ENCODE measurements at places on chromosomes 12 and 14.

GRCh38 chr14:88049266-88049665 is 44.3 kb downstream of the GPR65 start:
- DNase-seq, result no peak

DNA sequence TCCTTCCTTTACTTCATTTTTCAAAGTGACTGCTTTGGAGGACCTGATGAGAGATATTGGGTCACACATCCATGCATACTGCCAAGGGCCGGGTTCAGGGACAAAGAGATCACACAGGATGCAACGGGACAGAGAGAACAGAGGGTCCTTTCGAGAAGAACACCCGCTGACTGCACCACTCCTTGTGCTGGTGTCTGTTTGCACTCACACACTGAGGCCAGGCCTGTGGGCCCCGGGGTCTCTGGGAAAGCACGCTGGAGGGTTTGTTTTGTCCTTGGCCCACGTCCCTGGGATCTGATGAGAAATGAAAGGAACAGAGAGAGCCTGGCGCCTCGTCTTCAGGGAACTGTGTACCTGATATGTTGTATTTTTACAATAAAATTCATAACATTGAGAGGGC is 42.2 kb downstream of the PAH start:
- no peak for DNase-seq

DNA sequence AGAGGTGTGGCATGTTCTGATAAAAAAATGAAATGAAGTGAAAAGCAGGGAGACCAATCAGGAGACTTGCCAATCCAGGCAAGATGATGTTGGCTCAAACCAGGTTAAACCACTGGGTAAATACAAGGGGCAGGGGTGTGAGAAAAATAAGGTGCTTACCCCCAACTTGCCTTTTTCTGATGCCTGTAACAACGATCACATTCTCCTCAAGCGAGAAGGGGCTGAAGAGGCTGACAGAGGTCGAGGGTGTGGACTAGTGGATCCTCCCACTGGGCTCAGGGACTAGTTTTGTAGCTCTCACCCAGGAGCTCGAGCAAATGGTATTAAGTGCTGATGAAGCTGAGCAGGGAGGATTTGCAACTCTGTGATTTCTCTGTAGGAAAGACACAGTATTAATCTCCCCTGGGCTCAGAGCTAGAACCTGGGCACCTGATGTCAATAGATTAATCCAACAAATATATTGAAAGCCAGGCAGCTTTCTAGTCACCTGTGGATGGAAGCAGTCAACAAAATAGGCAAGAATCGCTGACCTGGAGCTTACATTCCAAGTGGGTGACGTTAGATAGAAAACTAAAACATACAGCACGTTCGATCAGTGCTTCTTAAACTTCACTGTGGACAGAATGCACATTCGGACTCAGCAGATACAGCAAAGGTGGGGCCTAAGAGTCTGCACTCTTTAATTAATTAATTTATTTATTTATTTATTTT is 15.2 kb upstream of the EAPP start:
- no peak for DNase-seq

GRCh38 chr14:76329154-76329928 is 46.6 kb upstream of the ESRRB start:
- no peak for DNase-seq

DNA sequence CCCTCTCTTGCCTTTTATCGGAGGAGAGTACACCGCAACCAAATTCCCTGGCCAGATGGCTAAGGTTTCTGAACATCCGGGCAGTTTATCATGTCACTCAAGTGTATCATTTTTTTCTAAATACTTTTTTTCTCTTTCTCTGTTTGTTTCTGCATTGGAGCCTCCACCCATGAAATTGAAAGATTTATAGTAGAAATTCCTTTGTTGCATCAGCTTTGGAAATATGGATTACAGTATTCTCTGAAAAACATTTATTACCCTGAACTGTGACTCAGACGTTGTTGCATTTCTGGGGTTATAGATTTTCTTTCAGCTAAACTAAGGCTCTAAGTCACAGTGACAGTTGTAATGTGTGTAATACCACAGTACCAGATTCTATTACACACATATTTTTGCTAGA is 187.0 kb downstream of the SPTSSA start:
- DNase-seq, result no peak

DNA sequence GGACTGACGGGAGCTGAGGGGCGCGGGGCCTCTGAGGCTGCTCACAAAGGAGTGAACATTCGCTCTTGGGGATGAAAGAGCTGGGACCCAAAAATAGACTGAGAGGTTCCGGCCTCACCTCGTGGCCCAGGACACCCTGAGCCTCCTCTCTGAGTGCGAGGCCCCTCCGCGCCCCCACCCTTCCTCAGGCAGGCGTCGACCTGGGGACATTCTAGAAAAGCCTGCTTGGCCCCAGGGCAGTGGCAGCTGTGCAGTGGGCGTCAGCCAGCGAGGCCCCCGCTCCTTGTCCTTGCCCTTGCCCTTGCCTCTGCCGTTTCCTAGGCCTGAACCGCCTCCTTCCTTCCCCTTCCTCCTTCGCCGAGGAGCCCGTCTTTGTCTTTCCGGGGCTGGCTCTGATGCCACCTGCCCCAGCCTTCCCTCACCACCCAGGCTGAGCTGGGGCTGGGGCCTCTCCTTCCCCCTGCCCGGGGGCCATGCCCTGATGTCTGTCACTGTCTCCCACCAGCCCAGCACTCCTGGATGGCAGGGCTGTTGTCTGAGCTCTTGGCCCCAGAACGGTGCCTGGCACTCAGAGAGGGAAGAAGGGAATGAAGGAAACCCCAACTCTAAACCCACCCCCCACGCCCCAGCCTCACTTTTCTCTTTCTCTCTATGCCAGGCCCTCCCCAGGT is 208.2 kb upstream of the RTL1 start:
- DNase-seq, result no peak

- no peak for DNase-seq
Measured at GRCh38 chr14:90990141-90990540, 70.3 kb downstream of the RPS6KA5 start.

- DNase-seq, result no peak
Measured at GRCh38 chr12:23830210-23830609, 119.3 kb downstream of the SOX5 start.

GRCh38 chr14:32697704-32698103 is 241.0 kb upstream of the NPAS3 start:
- no peak for DNase-seq

- no peak for DNase-seq
Measured at GRCh38 chr14:99041820-99042174, 230.2 kb downstream of the BCL11B start.

GRCh38 chr12:113766131-113766878 is 199.8 kb downstream of the RBM19 start:
- no peak for DNase-seq

- no peak for DNase-seq
Measured at GRCh38 chr12:12365931-12366431, 9.1 kb downstream of the BORCS5 start.

- no peak for DNase-seq
Measured at GRCh38 chr14:50083467-50084337, 32.7 kb downstream of the VCPKMT start.

DNA sequence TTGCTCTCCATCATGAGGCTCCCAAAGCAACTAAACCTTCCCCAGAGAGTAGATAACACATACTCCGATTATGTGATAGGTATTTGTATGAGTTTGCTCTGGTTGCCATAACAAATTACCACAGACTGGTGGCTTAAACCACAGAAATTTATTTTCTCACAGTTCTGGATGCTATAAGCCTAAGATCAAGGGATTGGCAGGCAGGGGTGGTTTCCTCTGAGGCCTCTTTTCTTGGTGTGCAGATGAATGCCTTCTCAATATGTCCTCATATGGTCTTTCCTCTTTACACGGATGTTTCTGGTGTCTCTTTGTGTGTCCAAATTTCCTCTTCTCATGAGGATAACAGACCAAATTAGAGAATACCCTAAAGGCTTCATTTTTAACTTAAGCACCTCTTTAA is 285.8 kb upstream of the GRIP1 start:
- no peak for DNase-seq

DNA sequence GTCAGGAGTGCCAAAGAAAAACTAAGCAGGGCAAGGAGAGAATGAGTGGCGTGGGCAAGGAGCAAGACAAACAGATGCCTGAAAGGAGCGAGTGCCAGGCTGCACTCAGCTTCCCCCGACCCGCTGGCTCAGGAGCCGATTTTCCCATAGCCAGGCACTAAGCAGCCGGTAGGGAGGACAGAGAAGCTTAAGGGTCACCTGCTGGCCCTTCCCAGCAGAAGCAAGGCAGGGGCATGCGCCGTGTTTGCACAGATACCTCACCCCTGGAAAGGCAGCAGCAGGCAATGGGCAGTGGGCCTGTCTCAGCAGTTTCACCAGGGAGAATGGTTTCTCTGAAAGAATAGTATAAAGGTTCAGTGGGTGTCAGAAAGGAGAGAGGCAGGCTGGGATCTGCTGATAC is 104.9 kb upstream of the FKBP4 start:
- DNase-seq, result no peak

GRCh38 chr14:38789805-38790204 is 313.2 kb downstream of the SEC23A start:
- DNase-seq, result no peak

DNA sequence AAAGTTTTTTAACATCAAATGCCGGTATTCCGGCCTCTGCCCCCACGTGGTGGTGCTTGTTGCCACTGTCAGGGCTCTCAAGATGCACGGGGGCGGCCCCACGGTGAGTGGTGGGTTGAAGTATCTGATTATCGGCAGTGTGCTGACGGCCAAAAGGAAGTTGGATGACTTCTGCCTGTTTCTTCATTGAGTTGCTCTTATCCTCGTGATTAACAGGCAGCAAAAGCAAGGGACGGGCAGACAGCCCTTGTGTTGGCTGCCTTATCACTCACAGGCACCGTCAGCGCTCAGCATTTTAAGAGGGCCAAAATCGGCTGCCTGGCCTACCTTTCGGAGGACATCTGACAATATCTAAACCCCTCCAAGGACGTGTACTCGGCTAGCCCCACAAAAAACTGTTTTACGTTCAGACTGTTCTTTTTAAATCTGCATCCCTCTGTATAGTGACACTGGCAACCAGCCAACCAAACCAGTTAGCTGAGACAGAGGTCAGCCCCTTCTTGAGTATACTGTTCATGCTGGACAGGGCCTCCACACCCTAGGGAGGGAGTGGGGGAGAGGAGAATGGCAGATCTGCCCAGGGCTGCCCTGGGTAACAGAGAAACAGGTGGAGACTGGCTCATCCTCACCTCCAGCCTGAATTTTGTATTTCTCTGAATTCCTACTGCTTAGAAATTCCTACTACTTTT is 22.9 kb upstream of the AKAP5 start:
- DNase-seq, result no peak

- DNase-seq, result no peak
Measured at GRCh38 chr12:46580445-46580844, 207.9 kb upstream of the SLC38A2 start.

- no peak for DNase-seq
Measured at GRCh38 chr12:15547691-15548090, 225.4 kb downstream of the PTPRO start.

DNA sequence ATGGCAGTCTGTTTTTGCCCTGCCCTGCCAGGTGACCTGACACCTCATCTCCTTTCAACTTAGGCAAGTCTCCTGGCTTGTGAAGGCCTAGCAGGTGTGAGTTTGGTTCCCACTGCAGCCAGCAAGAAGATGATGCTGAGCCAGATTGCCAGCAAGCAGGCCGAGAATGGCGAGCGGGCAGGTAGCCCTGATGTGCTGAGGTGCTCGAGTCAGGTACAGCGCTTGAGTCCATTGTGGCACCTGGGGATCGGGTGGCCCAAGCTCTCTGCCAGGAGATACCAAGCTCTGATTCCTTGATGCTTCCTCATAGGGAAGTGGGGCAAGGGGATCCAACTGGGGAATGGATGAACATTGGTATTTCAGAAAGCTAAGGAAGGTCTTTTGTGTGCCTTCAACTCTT is 4.1 kb upstream of the CSAD start:
- DNase-seq, result no peak

- DNase-seq, result no peak
Measured at GRCh38 chr14:87409393-87409792, 583.6 kb downstream of the GALC start.

DNA sequence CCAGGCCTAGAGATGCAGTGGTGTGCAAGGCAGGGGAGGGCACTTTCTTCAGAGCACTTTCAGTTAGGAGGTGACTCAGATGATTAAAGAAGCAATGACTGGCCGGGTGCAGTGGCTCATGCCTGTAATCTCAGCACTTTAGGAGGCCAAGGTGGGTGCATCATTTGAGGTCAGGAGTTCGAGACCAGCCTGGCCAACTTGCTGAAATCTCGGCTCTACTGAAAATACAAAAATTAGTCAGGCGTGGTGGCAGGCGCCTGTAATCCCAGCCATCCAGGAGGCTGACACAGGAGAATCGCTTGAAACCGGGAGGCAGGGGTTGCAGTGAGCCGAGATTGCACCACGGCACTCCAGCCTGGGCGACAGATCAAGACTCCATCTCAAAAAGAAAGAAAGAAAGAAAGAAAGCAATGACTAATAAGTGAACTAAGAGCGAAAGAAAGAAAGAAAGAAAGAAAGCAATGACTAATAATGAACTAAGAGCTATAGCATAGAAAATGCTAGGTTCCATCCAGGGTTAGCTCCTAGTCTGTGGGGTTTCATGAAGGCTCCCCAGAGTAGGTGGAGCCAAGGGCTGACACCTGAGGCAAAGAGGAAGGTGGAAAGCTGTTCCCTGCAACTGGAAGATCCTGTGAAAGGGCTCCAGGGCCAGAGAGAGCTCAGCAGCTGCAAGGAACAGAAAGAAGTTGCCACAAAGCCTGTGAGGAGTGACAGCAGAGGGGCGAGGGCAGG is 334.5 kb downstream of the CACNA1C start:
- no peak for DNase-seq

DNA sequence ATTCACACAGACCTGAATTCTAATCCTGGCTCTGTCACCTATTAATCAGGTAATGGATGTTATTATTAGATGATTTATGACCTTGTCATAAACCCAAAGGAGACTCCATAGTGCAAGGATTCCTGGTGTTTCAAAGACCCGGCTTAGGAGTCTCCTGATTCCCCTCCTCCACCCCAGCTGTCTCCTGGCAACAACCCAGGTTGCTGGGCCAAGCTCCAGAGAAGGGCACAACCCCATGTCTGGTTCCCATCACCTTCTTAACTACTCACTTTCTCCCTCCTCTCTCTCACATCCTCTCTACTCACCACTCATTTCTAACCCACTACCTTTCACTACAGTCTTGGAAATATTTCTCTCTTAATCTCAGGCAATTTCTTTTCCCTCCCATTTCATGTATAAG is 41.6 kb downstream of the RHOJ start:
- DNase-seq, result no peak
